ENCODE measurements at places on chromosomes 12 and 14. TPM values are rescaled to one million over a fixed set of nuclear protein-coding genes. Genes with fewer than 3 reads are reported as not detected.

The ANO2 gene
- total RNA-seq, result 0.44 TPM

The ADAMTS20 gene
- 0.36 TPM for total RNA-seq

The SYNDIG1L gene
- total RNA-seq, result not detected

The NPFF gene
- not detected for total RNA-seq

The KERA gene
- total RNA-seq, result not detected

The TCL1B gene
- total RNA-seq, result 0.50 TPM

The ZCCHC8 gene
- total RNA-seq, result 24.5 TPM

The PTPRR gene
- total RNA-seq, result 4.8 TPM

The CACNA2D4 gene
- 4.7 TPM for total RNA-seq

The OVCH1 gene
- total RNA-seq, result 0.53 TPM

The ASCL1 gene
- 1.7 TPM for total RNA-seq

The BMAL2 gene
- total RNA-seq, result 5.2 TPM

The PLEKHH1 gene
- total RNA-seq, result 17.1 TPM
